Cardiac fibroblast (primary cell): ENCODE measurements at places on chromosomes 2 and 18.

DNA sequence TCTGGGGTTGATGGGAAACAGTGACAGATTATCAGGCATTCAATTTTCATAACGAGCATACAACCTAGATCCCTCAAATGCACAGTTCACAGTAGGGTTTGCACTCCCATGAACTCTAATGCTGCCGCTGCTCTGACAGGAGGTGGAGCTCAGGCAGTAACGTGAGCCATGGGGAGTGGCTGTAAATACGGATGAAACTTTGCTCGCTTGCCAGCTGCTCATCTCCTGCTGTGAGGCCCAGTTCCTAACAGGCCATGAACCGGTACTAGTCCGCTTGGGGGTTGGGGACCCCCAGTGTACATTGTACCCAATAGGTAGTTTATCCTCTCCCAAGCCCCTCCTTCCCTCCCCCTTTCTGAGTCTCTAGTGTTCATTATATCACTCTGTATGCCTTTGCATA is 94.6 kb downstream of the PTH2R start:
- no peak for DNase-seq

GRCh38 chr2:222256250-222256649 is 42.5 kb downstream of the PAX3 start:
- DNase-seq, result no peak

GRCh38 chr2:197205585-197206215 is 104.9 kb downstream of the ANKRD44 start:
- DNase-seq, result no peak

- peak; percentile 56 for DNase-seq
These were observed 199.4 kb downstream of the SPP2 start for GRCh38 chr2:234249873-234250272.

DNA sequence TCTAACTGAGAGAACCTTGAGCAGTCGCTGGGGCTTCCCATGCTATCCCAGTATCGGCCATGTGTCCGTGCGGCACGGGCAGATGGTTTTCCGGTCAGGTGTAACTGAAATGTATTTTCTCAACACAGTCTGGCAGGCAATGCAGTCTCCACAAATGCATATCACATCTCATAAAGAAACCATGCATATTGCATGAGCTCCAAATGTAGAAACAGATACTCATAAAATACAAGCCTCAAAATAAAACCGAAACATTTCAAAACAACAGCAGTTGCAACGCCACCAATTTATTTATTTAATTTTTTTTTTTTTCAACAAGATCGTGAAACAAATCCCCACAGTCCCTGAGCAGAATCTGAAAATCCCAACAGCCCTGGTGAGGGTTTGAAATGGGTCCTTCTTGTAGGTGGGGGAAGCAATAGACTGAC is 299.4 kb downstream of the LPIN1 start:
- no peak for DNase-seq

DNA sequence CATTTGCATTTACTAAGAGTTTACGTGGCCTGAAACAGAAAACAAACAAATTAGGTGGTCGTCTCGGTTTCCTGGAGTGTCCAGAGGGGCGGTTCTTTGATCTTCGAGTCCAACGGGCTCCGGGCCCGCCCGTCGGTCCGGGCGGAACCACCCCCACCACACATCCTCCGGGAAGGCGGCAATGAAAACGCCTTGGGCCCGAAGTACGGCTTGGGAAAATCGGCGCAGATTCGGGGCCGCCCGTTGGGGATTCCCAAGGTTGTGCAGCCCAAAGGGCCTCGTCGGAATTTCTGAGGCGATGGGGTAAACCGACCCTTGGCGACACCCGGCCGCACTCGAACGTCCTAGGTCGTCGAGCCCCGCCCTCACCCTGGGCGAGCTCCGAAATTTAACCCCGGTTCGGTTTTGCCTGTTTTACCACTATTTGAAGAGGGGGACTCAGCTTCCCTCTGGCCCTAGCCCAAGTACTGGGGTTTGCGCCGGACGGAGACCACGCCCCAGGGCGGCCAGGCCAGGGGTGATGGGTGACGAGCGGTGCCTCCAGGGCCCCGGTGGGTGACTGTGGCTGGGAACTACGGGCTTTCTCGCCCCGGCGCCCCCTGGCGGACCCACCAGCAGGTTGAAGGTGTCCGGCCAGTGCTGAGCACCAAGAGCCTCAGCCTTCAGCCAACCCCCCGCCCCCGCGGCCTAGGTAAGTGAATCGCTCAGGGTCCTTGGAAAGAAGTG is 1.9 kb upstream of the CFAP53 start:
- DNase-seq, result peak; percentile 70

DNA sequence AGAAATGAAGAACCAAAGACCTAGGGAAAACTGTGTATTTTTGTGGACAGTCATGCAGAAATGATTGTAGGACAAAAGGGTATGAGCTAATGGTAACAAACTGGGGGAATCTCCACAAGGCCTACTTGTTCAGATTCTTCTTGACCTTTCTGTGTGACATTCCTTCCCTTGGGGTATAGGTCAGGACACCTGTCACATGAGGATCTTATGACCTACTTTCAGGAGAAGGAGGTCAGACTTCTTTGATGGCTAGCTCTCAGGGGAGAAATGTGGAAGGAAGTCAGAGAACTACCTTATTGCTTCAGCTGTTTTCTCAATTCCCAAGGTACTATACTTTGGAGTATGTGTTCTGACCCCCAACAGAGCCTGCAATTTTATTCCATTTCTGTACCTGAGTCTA is 40.7 kb upstream of the TANK start:
- no peak for DNase-seq

DNA sequence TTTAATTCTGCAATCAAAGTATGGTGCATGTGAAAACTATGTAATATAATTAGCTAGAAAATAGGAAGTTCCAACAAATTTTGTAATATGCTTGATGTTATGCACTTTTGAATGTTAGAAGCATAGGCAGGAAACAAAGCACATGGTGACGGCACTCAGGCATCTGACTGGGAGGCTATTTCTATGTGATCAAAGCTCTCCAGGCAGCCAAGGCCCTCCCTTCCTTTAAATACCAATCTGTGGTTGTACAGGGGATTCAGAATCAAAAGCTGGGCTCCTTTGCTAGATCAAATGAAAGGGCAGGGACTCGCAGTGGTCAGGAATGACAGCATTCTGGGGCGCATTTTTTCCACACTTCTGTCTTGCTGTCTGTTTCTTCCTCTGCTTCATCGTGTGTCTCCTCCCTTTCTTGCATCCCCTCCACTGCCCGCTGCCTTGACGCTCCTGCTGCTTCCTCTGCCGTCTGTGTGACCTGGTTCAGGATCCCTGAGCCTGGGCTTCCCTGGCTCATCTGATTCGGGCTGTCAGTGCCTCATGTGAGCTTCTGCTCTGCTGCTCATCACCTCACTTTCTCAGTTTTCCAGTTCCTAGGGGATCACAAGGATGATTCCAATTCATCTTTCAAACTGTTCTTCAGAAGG is 30.9 kb downstream of the TMEM182 start:
- no peak for DNase-seq

DNA sequence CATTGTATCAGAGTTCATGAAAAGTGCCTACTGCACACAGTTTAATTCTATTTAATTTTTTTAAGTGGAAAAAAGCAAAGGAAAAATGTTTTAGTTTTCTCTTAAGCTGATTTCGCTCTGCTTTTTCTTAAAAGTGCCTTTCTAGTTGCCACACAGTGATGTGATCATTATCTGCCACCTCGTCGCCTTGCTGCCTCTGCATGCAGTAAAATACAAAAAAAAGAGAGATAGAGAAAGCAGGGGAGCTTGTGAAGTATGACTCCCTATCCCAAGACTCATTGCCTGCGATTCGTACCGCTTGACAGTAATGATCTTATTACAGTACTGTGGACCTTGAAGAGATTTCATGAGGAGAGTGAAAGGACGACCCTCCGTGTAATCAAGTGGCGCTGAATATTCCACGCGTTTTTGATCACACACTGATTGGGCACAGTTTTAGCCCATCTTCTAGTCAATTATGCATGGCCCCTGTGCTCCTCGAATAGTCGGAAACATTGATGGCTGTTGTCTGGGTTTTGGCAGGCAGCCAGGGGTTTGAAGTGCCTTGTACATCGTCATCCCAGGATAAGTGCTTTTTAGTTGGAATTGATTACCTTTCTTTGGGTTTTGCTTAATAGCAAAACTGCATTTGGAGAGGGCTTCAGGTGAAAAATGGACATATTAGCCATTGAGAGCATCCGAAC is 188.3 kb downstream of the GBX2 start:
- no peak for DNase-seq

- DNase-seq, result no peak
These were observed 9.6 kb downstream of the PCARE start for GRCh38 chr2:29064746-29065067.

GRCh38 chr2:152421521-152422370 is 86.8 kb downstream of the FMNL2 start:
- peak; percentile 99 for DNase-seq

DNA sequence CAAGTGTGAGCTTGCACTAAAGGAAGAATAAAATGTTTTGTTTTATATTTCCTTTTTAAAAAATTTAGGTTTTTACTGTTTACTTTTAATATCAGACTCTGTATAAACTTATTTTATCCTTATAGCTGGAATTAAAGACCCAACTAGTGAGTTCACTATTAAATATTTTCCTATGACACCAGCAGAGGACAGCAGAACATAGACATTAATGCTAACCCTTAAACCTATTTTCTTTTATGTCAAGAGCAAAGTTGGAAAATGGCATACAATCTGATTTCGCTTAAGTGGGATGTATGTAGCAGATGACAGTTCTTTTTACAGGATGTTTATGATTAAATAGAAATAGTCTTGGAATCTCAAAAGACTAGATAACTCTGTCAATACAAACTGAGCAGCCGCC is 188.2 kb upstream of the XIRP2 start:
- peak; percentile 15 for DNase-seq

GRCh38 chr2:88521445-88522073 is 69.1 kb upstream of the FOXI3 start:
- peak; percentile 12 for DNase-seq

- DNase-seq, result no peak
These were observed 541.8 kb downstream of the SOX11 start for GRCh38 chr2:6233993-6234392.

DNA sequence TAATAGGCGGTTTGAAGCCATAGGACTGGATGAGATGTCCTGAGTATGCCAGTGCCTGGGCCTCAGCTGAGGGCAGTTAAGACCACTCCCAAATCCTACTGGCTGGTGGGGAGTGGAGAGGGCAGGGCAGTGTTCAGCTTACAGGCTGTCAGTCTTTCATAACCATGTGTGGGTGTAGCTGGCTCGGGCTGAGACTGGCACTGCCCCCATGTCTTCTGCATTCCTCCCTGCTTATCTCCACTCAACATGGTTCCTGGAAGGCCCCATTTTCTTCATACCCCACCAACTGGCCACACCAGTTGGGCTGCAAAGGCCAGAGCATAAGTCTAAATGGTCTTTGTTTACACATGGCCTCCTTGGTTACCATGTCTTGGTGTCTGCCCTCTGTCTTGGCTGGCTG is 17.2 kb upstream of the IL37 start:
- peak; percentile 13 for DNase-seq

DNA sequence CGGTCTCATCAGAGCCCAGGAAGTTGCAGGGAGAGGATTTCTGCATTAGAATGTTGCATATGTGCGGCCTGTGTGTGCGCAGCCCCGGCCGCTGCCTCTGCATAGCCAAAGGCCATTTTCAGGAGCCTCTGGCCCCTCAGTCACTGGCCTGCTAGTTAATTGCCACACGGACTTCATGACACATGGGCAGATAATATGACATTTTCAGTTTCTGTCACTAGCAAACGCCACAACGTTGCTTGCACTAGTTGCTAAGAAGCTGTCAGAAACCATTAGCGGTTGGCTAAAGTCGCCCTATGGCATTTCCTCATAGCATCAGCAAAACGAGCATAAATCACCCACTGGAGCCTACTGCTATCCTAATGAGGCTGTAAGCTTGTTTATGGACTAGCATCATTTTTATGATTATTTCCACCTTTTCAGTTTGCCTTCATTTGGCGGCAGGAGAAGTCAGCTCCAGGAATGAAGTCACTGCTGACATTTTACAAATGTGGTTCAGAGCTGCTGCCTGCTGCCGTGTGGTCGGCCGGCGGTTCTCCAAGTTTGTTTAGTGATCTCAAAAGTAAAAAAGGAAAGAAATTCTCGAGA is 73.7 kb downstream of the MEIS1 start:
- peak; percentile 33 for DNase-seq

DNA sequence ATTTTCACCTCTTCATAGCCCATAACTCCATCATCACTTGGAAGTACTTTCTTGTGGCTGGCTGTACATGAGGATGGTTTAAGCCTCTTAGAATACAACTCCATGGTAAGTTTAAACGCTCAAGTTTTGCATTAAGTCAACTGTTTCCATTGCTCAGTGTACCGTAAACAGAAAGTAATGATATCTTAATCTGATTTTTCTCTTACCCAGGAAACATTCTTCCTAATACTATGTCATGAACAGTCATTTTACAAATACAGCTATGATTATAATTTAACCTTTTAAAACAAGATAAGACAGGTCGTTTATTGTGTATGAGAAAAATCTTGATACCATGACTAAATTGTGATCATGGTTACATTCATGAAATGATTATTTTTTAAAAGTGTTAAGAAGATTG is 11.6 kb upstream of the DYNC2LI1 start:
- no peak for DNase-seq

GRCh38 chr18:39724652-39725051 is 2159.1 kb upstream of the CELF4 start:
- DNase-seq, result peak; percentile 33

DNA sequence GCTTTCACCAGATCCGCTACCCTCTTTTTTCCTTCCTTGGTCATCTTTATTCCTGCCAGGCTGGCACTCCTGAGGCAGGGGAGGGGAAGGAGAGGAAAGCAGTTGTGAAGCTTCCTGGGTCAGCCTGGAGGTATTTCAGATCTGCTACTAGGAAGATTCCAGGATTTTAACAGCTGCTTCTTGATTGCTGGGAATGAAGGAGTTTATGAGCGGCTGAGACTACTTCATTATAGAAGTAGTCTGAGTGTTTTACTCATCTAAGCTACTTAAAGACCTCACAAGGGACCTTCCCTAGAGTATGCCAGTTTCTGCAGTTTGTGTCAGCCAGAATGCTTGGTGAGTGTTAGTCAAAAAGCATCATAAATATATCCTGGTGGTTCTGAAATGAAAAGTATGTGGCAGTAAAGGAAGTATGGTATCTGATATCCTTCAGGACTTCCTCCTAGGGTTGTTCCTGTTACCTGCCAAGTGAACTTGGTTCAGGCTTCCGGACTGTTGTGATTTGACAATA is 1.9 kb downstream of the TANC1 start:
- peak; percentile 46 for DNase-seq

DNA sequence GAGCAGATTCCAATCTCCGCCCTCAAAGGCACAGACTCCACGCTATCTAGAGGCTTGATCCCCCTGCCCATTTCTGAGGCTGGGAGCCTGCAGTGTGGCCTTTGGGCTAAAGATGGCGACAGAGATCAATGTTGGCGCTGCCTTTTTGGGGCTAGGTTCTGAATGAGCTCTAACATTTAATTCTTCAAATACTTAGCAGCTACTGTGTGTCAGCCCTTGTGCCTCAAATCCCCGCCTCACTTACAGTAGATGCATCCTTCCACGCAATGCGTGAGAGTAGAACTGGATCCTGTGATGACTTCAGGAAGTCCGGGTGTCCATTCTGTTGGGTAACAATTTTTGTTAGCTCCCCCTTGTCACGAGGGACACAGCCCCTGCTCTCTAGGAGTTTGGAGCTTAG is 12.4 kb downstream of the IL1F10 start:
- peak; percentile 31 for DNase-seq
